Large intestine (tissue), 12 donors: ENCODE measurements at places on chromosomes 1 and 21. TPM values are rescaled to one million over a fixed set of nuclear protein-coding genes. Genes with fewer than 3 reads are reported as not detected.

DNA sequence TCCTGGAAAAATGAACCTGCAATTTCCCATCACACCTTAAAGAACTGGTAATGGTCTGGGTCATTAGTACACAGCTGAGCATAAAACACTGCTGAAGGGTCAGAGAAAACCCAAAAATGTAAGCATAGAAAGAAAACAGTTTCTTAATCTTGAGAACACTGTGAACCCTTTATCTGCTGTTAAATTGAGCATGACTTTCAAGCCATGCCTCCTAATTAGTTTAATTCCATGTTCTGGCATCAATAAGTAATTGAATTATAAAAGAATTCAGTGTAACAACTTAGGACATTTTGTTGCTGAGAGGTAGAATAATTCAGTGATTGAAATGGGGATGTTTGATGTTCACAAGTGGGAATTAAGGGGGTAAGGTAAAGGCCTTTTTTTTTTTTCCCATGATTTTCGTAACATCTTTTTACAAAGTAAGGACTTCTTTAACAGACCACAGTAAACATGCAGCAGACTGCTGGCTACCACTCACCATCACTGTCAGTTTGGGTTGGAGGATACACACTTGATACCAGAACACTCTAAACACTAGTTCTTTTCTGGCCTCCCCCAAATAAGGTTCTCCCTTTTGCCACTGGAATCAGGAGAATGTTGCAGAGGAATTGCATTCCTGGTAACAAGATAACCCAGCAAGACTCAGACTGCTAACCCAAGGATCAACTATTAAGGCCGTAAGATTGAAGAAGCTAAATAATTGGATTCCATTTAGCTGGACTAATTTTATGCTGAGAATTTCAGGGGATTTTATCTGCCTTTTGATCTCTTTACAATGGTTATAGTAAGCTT, 3.0 kb downstream of the RWDD3 start:
- H3K27ac ChIP-seq: no peak overlapping the region
- H3K4me1 ChIP-seq: peaks cover 6% of the 10 kb centered on the region
- DNase-seq: no peak
- no peak overlapping the region for H3K4me3 ChIP-seq
- peaks cover 22% of the 10 kb centered on the region for H3K36me3 ChIP-seq
- no peaks in the 10 kb centered on the region for H3K27me3 ChIP-seq

GRCh38 chr1:169156580-169156979, 50.1 kb downstream of the ATP1B1 start:
- peaks cover 45% of the 10 kb centered on the region for H3K4me1 ChIP-seq
- peak overlapping the region; percentile 85 for H3K27ac ChIP-seq
- no peaks in the 10 kb centered on the region for H3K27me3 ChIP-seq
- H3K4me3 ChIP-seq: no peak overlapping the region
- peak; percentile 79 for DNase-seq

- H3K27me3 ChIP-seq: peaks cover 50% of the 10 kb centered on the region
- peaks cover 11% of the 10 kb centered on the region for H3K4me1 ChIP-seq
- H3K27ac ChIP-seq: no peak overlapping the region
- H3K4me3 ChIP-seq: no peak overlapping the region
These were observed 103.5 kb upstream of the ZBTB40 start for GRCh38 chr1:22347854-22348760.

HCRTR1 gene
- polyA plus RNA-seq: 0.81 TPM

SLC16A4 gene
- 47.1 TPM for polyA plus RNA-seq

DNA sequence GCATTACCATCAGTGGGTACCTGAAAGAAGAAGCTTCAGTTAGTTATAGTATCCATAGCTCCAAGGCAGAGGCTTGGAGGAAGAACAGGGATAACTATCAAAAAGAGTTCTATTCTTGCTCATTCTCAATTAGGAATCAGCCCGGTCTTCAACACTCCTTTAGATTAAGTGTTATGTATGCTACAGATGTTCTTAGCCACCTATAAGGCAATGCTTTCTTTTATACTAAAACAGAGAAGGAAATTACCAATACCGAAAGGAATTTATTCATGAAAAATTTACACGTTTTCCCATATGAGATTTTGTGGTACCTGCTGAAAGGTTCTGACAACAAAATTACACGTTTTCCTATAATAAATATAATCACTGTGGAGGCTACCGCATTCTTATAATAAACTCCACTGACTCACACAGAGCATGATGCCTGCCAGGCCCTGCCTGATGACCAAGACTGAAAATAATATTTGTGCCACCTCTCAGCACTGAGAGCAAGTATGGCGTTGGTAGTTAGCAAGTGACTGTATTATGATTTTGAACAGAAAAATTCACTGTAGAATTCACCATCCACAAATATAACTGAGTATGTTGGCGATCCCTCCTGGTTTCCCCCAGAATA, 58.3 kb downstream of the APP start:
- H3K27me3 ChIP-seq: no peaks in the 10 kb centered on the region
- no peak for DNase-seq
- H3K4me1 ChIP-seq: no peaks in the 10 kb centered on the region
- no peak overlapping the region for H3K27ac ChIP-seq
- H3K4me3 ChIP-seq: no peak overlapping the region

DNA sequence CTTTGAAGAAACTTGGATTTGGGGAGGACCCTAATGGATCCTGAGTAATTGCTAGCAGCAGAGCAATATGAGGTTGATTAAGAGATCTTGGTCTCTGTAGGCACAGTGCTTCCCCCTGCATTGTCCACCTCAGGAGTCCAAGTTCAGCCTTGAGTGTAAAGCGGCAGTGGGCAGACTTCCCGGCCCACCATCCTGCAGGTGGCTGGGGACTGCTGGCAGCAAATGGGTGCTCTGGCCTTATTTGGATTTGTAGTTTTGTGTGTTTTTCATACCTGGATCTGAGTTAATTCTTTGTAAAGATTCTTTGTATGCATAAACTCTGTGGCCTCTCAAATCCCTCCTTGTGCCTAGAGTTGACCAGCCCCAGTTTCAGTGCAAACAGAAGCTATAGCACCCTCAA, 7.6 kb downstream of the BARHL2 start:
- no peaks in the 10 kb centered on the region for H3K36me3 ChIP-seq
- no peak overlapping the region for H3K27ac ChIP-seq
- peaks cover 97% of the 10 kb centered on the region for H3K27me3 ChIP-seq
- peaks cover 8% of the 10 kb centered on the region for H3K4me1 ChIP-seq
- no peak for DNase-seq
- no peak overlapping the region for H3K4me3 ChIP-seq

- H3K4me3 ChIP-seq: no peak overlapping the region
- H3K27ac ChIP-seq: no peak overlapping the region
- no peaks in the 10 kb centered on the region for H3K4me1 ChIP-seq
- no peak for DNase-seq
These were observed 259.0 kb downstream of the ZNF648 start for GRCh38 chr1:181802466-181802865.
